ENCODE measurements at places on chromosomes 7 and 10. TPM values are rescaled to one million over a fixed set of nuclear protein-coding genes. Genes with fewer than 3 reads are reported as not detected.

HOGA1 gene
- total RNA-seq, result 0.13 TPM

ERVW-1 gene
- total RNA-seq, result not detected

ARHGEF5 gene
- 3.4 TPM for total RNA-seq

PCDH15 gene
- not detected for total RNA-seq

PAX2 gene
- total RNA-seq, result not detected

CEP55 gene
- 8.3 TPM for total RNA-seq

NUTM2B gene
- 0.39 TPM for total RNA-seq

MAP3K8 gene
- 8.3 TPM for total RNA-seq

BAMBI gene
- total RNA-seq, result 23.4 TPM

SFXN2 gene
- total RNA-seq, result 1.4 TPM

NEUROG3 gene
- total RNA-seq, result not detected

SLC13A1 gene
- total RNA-seq, result not detected

TET1 gene
- 2.7 TPM for total RNA-seq

HPSE2 gene
- not detected for total RNA-seq

NOLC1 gene
- total RNA-seq, result 59.4 TPM

SPDYE6 gene
- total RNA-seq, result not detected

PITX3 gene
- 1.3 TPM for total RNA-seq

NAT16 gene
- total RNA-seq, result not detected

PGAM2 gene
- total RNA-seq, result not detected

FAM221A gene
- total RNA-seq, result 2.1 TPM

RET gene
- total RNA-seq, result 0.08 TPM

ZNF107 gene
- 4.3 TPM for total RNA-seq

TMEM273 gene
- not detected for total RNA-seq

PODXL gene
- total RNA-seq, result 1.1 TPM

UTF1 gene
- not detected for total RNA-seq

NFE2L3 gene
- total RNA-seq, result 6.4 TPM

CCZ1 gene
- total RNA-seq, result 72.9 TPM

HOXA9 gene
- 1.0 TPM for total RNA-seq

FAM25C gene
- total RNA-seq, result not detected

TWIST1 gene
- 19.9 TPM for total RNA-seq

TAS2R5 gene
- 0.39 TPM for total RNA-seq

TAS2R3 gene
- 1.1 TPM for total RNA-seq

TYW1B gene
- 1.4 TPM for total RNA-seq

COG5 gene
- total RNA-seq, result 29.8 TPM

MINDY4 gene
- 4.2 TPM for total RNA-seq

RGR gene
- total RNA-seq, result not detected

Measured in epithelial cell of alveolus of lung (primary cell).